GM18507 (cell line): ENCODE measurements at places on chromosomes 2 and 18.

DNA sequence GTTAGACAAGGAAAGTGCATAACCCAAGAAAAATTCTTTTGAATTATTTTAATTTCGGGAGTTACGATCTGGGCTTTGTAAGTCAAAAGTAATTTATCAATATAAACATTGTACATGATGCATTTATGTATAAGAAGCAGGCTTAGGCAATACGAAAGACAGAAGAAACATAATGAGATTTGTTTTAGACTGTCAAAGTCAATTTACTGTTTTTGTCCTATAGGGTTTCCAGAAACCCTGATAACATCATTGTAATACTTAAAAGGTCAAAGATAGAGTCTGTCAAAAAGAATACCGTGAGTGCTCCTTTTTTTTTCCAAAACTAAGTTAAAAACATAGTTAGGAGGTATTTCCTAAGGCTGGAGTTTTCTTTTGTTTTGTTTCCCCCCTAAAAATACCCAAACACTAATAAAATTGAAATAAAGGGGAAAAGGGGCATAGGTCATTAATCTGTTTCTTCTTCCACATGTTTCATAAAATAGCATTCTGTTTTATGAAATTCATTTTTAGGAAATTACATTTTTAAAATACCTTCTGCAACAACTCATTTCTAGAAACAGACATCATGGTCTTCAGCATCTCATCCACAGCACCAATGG lies 16.1 kb downstream of the C1D start:
- no peak for DNase-seq

DNA sequence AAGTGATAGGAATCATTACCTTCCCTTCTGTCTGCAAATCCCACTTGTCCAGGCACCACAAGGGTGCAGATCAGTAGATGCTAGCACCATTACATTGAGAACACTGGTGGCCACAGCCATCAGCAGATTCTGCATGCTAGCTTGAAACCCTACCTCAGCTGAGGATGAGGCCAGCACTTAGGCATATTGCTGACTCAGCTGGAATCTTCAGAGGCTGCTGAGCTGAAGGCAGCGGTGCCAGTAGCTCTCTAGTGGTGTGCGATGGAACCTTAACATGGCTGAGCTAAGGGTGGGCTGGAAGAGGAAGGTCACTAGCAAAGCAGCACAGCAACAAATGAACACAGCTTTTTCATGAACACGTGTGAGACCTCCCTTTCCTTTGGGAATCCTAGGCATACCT lies 19.0 kb upstream of the CPO start:
- DNase-seq, result no peak

DNA sequence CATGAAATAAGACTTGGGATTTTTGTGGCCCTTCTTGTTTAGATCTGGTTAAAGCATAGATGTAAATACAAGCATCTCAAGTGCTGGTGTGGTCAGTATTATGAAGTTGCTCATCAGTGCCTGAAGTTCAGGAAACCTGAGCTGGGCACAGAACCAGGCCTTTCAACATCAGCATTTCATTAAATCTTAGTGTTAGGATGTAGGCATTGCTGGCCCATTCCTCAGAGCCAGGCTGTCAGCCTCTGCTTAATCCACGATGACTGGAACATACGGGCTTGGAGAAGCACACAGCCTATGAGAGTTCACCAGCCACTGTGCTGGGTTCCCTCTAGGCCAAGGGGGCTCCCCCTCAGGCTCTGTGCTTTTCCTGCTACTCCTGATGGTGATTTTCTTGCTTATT lies 270.2 kb downstream of the EN1 start:
- DNase-seq, result no peak

- DNase-seq, result no peak
These were observed 17.7 kb downstream of the TANK start for GRCh38 chr2:161177969-161178368.

DNA sequence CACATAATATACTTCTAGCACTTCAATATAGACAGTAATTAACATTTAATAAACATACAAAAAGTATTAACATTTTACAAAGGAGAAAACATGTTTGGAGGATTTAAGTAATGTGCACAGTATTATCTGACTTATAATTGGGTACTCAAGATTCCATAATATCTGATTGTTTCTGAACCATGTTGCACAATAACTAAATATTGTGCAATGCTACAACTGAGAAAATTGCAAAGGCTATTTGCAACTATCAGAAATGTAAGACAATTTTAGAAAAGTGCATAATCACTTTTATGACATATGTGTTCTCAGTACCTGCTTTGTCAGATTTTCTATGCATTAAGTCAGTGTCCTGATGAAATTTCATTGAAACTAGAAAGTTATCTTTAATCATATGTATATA lies 934.6 kb downstream of the SOCS6 start:
- no peak for DNase-seq

DNA sequence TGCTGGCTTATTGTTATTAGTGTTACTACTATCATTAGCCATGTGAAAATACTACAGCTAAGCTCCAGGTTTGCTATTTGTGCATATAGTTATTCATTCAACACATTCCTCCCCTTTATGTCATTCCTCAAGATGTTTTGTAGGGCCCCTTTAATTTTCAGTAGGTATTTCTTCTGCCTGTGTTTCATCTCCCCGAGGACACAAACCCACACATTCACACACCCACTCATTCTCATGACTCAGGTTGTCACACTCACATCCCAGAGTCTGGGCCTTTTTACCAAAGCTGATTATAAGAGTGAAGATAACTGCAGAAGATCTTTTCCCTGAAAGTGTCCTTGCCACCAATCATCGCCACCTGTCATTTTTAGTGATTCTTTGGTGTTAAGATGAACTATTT lies 68.6 kb upstream of the SPOPL start:
- DNase-seq, result no peak

DNA sequence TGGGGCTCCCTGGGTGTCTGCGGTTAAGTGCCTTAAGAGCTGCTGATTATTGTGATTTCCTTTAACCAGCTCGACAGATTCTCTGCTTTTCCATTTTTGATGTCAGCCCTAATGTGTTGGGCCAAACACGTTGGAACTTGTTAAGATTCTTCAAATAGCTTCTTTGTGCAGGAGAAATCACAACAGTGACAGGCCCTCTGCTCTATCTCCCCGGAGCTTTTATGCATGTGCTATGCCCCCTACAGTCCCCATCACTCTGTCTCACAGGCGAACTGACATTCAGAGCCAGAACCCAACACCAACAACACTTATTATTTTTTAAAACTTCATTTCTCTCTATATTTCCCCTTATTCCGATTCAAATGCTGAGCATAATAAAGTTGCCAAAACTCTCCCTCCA lies 371.7 kb upstream of the CELF4 start:
- DNase-seq, result no peak

- no peak for DNase-seq
These were observed 28.7 kb upstream of the LYPD6B start for GRCh38 chr2:149009576-149010461.

DNA sequence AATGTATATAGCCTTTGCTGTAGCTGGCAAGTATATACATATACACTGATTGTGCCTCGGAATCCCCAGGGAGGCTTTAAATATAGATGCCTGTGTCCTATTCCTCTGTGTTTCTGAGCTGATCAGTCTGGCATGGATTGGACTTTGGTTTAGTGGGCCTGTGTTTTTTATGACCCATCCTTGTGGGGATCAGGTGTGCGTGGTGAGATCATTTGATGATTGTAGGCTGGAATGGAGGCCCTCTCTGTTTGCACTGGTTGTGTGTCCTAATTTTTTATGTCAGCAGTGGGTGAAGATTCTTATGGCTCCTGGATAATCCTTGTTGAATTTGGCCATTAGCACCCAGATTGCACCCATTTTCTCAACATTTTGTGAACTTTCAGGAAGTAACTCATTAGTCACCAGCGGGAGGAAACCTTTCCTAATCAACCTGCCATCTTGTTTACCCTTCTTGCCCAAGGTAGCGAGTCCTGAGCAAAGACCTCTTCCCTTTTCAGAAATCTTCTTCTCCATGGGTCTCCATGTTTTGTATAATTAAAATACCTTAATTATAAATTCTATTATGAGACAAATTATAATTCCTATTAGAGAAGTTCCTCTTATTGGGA lies 75.8 kb downstream of the UGGT1 start:
- no peak for DNase-seq

GRCh38 chr2:83615511-83615910 lies 843.6 kb downstream of the SUCLG1 start:
- DNase-seq, result no peak

DNA sequence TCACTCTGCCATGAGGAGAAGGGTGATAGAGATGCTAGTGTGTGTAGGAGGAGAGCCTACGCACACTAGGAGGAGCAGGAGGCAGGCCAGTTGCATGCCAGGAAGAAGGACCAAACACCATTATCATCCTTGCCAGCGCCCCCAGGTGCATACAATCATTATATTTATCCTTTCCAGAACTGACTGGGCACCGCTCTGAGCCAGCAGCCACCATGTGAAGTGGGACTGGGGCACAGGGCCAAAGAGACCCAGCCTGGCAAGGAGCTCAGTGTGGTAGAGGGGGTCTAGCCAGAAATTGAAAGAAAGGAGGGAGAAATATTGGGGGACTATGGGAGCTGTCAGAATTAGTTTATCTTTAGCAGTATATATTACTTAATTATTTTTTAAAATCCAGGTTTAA lies 8.3 kb upstream of the GPR148 start:
- no peak for DNase-seq

DNA sequence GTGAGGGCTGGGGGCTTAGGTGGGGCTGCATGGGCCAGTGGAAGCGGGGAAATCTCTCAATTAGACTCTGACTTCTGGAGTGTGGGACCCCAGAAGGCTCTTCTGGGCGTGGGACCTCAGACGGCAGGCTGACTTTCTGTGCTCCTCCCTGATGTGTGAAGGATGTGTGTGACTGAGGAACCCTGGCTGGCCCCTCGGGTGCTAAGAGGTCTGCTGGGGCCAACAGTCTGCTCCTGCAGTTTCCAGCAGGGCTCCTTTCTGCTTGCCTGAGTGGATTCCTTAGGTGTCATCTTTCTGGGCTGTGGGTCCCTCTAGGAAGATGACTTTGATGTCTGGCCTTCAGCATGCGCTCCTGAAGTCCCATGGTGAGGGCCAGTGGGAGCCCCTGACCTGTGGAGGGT lies 167.5 kb downstream of the DYSF start:
- no peak for DNase-seq

DNA sequence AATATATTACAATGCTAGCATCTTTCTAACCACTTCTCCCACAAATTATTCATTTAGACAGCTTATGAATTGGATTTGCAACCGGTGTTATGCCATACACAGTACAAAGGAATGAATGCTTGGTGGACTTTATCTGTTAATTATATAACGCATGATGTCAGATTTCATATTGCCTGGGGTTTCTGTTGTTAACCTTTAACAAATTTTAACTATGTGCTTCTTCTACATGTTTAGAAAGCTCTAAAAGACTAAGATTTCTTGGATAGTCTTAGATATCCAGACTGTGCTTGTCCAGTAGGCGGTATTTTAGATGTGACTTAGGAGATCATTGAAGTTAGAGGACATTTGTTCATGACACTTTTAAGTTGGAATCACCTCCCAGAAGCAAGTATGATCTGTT lies 976.3 kb downstream of the TMEM182 start:
- no peak for DNase-seq

- no peak for DNase-seq
These were observed 298.0 kb downstream of the TRIB2 start for GRCh38 chr2:13014783-13015182.

DNA sequence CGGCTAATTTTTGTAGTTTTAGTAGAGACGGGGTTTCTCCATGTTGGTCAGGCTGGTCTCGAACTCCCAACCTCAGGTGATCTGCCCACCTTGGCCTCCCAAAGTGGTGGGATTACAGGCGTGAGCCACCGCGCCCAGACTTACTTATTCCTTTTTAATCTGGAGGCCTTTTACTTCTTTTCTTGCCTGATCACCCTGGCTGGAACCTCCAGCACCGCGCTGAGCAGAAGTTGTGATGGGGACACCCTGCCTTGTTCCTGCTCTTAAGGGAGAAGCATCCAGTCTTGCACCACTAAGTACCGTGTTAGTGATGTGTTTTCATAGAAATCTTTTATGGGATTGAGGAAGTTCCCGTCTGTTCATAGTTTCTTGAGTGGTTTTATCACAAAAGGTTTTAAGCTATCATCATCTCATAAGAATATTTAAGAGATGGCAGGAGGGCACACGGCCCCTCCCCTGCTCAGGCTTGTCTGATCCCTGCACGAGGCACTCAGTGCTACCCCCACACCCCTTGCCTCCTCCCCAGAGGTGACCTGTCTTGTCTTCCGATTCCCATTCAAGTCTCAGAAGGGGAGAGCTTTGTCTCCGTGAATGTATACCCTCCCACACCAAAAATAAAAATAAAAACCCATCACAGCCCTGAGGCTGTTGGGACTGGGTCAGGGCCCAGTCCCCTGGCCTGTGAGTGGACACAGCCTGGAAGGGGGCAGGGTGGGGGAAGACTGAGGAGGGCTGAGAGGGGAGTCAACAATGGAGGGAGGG lies 65.3 kb upstream of the SMAD7 start:
- no peak for DNase-seq

GRCh38 chr2:24859968-24860600 lies 60.0 kb downstream of the ADCY3 start:
- no peak for DNase-seq

GRCh38 chr18:34224423-34225217 lies at the start of gene NOL4:
Gene NOL4, minus strand, starts transcription at chr18:34224913. Its CDS starts 1,660 bp downstream, at chr18:34223253.
- DNase-seq, result no peak

DNA sequence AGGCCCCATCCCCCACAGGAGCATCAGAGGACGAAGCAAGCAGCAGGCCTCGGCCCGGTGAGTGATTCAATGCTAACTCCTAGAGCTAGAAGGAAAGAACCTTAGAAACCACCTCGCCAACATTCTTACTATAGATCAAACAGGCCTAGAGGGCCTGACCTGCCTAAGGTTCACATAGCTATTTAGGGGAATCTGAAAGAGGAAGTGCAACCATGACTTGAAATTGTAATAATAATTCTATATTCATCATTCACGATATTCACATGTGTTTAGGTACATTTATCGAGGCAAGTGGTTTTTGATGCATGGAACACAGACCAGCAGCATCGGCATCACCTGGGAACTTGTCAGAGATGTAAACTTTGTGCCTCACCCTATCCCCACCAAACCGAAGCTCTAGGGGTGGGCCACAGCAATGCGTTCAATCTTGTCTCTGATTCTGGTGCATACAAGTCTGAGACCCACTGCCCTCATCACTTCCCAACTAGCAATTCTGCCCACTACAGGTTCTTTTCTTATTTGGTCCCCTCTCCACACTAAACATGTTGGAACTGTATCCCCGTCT lies 78.0 kb upstream of the DNMT3A start:
- DNase-seq, result no peak

GRCh38 chr2:231708773-231709635 lies 679 bp downstream of the PTMA start:
- DNase-seq, result no peak

- DNase-seq, result no peak
These were observed 86.1 kb downstream of the GBX2 start for GRCh38 chr2:236082061-236082460.

GRCh38 chr2:10941383-10941782 lies 29.6 kb downstream of the KCNF1 start:
- no peak for DNase-seq

DNA sequence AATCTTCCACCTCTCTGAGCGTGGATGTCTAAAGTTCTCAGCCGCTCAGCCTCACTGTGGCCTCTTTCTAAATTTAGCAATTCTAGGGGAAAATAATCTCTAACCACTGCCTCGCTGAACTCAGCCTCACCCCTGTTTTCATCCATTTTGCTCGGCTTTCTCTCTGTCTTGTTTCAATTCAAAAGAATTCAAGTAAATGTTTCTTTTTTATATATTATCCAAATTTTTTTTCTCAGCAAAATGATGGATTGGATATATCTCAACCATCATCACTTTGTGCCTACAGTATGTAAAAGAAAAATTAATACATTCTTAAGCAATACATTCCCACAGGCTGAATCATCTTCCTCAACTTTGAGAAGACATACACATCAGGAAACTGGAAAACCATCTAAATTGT lies 24.0 kb upstream of the GALNT5 start:
- DNase-seq, result no peak

- DNase-seq, result no peak
These were observed 77.0 kb downstream of the SMIM21 start for GRCh38 chr18:75350512-75350839.
